Keratinocyte (primary cell): ENCODE measurements at places on chromosomes 1 and 21.
A peak's percentile ranks its signal among the peaks of the same experiment; 100 is the strongest.

DNA sequence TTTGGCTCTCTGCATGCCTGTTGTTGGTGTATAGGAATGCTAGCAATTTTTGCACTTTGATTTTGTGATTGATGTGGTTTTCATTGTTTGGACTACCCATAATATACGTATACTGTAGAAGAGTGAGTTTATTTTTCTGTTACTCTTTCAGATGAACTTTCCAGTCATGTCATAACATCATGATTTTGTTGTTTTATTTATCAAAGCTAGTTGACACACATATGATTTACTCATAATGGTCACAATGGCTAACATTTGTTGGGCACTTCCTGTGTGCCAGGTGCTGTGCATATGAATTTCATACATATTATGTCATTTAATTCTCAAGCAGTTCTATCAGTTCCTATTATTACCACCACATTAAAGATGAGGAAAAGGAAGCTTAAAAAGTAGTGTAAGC is 98.1 kb upstream of the GUCA2B start:
- no peak for DNase-seq

GRCh38 chr1:4307468-4307845 is 347.0 kb upstream of the AJAP1 start:
- DNase-seq = no peak

DNA sequence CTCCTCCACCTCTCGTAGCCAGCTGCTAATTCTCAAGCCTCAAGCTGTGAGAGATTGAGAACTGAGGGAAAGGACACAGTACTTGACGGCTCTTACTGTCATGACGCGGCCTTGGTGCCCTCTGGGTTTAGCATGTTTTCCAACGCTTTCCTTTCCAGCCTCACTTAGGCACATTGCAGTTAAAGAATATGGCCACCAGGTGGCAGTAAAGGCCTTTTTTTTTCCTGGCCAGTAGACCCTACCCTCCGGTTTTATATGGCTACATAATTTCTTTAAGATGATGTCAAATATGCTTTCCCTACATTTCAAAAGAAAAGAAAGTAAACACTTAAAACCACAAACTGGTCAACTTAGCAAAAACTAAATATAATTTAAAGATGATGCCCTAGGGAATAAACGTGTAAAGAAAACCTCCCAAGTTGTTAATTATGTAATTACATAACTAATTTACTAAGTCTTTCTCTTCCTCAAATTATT is 56.8 kb upstream of the PRDX6 start:
- peak; percentile 49 for DNase-seq

GRCh38 chr1:207807690-207808321 is 56.0 kb downstream of the CD46 start:
- DNase-seq = no peak

DNA sequence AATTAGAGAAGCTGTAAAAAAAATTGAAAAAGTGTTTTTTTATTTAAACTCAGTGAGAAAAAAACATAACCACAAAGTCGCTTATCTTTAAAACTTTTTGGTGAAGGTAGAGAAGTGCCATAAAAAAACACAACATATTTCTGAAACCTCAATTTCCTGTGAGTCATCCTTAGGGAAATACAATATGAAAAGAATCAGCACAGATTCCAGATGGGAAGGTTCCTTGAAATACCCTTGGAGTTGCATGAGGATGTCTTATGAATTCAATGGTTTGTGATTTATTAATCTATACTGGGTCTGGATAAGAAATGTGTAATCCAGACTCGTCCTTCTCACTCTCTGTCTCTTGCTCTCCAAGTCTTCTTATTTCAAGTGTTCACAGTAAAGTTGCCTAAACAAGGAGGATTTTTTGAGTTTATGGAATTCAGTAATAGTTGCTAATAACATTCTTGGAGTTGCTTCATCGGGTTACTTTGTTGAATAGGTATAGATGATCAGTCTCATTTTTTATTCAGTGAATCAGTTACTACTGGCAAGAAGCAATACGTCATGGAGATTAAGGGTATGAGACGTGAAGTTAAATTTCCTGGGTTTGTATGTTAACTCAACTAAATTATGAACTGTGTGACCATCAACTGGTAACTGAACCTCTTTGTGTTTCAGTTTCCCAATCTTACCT is 191.4 kb downstream of the KCNK2 start:
- no peak for DNase-seq

- no peak for DNase-seq
Measured at GRCh38 chr1:100443811-100444571, 91.7 kb downstream of the CDC14A start.

DNA sequence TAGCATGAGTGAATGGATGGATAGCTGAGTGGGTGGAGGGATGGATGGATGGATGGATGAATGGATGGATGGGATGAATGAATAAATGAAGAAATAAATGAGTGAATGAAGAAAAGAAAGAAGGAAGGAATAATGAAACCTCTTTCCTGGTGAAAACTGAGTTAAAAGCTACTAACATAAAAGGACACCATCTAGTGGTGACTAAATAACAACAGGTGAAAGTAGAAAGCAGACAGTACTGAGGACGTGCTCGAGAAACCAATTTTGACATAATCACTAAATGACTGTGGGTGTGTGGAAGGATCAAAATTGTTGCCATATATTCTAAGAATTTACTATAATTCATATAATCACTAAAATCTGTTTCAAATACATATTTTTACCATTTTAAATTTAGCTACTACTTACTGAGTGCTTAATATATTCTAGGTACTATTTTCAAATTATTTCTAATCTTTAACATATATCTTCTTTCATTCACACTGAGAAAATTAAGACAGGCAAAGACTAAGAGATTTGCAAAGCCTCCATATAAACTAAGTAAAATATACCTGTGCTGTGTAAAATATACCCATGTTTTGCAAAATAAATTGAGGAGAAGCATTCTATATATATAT is 522.9 kb downstream of the LRRIQ3 start:
- DNase-seq = no peak

DNA sequence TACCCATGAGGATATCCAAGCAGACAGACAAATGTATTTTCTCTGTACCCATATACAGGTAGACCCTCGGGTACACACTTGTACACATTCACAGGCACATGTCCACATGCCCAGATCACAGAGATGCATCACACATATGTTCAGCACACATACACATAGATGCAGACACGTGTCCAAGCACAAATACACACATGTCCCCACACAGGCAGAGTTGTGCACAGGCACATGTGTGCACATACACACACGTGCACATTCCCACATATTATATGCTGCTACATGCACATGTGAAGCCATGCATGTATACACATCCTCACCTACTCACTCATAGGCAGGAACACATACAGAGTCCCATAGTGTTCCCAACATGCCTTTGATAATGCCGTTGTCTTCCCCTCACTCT is 219.5 kb downstream of the GRIK3 start:
- no peak for DNase-seq

GRCh38 chr1:40563266-40563665 is 31.8 kb downstream of the ZNF684 start:
- no peak for DNase-seq

- DNase-seq = no peak
Measured at GRCh38 chr1:230366504-230366915, 59.6 kb downstream of the PGBD5 start.

GRCh38 chr1:28450561-28450960 is 55.3 kb upstream of the RCC1 start:
- DNase-seq = no peak

GRCh38 chr1:248277876-248278275 is at the start of gene OR2T33:
TSS of gene OR2T33 (minus strand) at chr1:248277976. CDS start at chr1:248273814, 4,162 bp downstream.
- no peak for DNase-seq

- peak; percentile 92 for DNase-seq
Measured at GRCh38 chr1:152954436-152954835, 7.4 kb downstream of the SPRR5 start.

- no peak for DNase-seq
Measured at GRCh38 chr1:6801966-6802365, 16.7 kb downstream of the CAMTA1 start.

DNA sequence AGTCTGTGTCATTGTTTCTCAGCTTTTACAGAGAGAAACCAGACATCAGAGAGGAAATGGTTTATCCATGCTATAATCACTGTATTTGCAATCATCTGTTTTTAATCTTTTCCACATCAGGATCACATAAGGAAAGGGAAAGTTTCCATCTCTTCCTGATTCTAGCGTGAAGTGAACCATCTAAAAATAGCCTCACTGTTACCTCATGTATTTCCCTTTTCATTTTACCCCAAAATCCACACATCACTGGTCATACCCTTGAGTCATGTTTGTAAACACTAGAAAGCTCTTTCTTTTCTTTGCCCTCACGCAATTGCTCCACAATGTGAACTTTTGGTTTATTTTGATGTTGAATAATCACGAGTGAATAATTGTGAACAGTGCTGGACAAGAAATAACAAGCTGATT is 146.0 kb downstream of the PLA2G4A start:
- no peak for DNase-seq

GRCh38 chr1:23562137-23562876 is 3.0 kb upstream of the ID3 start:
- no peak for DNase-seq

DNA sequence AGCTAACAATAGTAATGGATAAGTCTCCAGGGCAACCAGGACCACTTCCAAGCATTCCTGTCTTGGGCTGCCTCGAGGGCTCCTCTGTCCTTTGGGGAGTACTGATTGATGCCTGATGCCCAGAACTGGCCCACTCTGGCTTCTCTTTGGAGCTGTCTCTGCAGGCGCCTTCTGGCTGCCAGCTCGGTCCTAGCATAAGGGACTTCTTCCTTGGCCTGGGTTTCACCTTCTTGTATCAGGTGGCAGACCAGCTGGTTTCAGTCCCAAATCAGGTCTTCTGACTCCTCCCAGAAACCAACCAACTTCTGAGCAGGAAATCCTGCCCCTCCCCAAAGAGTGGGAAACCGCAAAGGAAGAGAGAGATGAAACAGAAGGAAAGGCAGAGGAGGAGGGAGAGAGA is 10.6 kb downstream of the G0S2 start:
- no peak for DNase-seq

- no peak for DNase-seq
Measured at GRCh38 chr1:19564366-19564765, 79.0 kb upstream of the CAPZB start.

GRCh38 chr1:226887006-226887405 is 16.6 kb downstream of the PSEN2 start:
- DNase-seq = no peak

GRCh38 chr1:16334655-16335340 is 17.5 kb downstream of the FBXO42 start:
- DNase-seq = no peak

DNA sequence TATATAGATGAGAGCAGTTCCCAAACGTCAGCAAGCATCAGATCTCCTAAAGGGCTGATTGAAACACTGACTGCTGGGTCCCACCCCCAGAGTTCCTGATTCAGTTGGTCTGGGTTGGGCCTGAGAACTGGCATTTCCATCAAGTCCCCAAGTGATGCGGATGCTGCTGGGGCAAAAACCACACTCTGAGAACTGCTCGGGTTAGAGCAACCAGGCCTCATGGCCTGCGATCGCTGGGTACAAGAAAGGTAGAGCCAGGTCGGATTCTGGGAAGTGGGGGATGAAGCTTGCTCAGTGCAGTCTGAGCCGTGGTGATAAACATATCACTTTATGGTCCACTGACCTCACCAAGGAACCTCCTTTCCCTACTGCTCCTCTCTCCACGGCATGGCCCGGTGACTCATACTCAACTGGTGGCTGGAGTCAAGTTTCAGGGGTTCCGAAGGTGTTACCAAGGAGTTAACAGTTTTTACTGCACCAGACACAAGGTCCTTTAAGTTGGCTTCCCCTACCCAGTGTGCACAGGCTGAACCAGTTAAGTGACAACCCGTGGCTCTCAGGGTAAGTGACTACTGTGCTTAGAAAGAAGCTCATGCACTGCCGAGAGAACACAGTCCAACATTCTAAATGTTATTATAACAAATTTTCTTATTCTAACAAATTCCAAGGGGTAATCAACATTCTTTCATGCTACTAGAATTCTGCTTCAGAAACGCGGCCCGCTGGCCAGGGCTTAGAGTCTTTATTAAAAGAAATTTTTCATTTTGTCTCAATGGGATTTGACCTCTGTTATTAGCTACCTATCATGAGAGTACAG is 153.5 kb downstream of the TGFBR3 start:
- no peak for DNase-seq

- DNase-seq = no peak
Measured at GRCh38 chr1:101194746-101195145, 42.1 kb upstream of the S1PR1 start.

- DNase-seq = no peak
Measured at GRCh38 chr1:91803123-91803522, 82.8 kb downstream of the TGFBR3 start.

DNA sequence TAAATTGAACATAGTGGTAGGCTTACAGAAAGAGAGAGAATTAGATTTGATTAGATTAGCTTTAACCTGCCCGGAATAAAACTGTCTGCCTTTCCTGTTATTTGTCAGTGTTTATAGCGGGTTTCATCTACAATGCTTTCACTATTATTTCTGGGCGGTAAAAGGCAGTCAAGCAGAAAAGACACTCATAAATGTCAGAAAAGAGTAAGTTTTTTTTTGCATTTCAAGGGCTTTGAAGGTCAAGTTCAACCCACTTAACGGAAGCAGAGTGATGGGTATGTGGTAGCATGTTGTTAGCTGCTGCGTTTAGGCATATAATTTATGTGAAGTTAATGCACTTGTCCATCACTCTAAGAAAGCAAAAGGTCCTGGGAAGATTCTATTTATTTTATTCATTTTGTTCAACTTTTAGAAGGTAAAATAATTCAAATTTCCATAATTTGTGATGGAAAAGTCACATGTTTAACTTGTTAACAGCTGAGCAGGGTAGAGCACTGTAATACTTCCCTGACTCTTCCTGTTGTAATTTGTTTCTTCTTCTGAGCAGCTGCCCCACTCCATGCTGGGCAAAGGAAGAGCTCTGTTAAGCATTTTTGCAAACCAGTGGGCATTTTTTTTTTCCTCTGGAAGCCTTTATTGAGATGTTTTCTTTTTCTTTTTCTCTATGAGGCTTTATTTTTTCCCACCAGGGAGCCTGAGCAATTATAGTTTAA is 220.1 kb downstream of the ST6GALNAC3 start:
- no peak for DNase-seq

GRCh38 chr1:83882906-83883305 is 116.0 kb downstream of the TTLL7 start:
- no peak for DNase-seq

- DNase-seq = peak; percentile 85
Measured at GRCh38 chr1:31723828-31724359, 20.1 kb upstream of the COL16A1 start.

GRCh38 chr21:45126983-45127382 is 52.6 kb downstream of the ADARB1 start:
- no peak for DNase-seq

GRCh38 chr1:156970017-156970416 is 49.6 kb downstream of the LRRC71 start:
- no peak for DNase-seq

DNA sequence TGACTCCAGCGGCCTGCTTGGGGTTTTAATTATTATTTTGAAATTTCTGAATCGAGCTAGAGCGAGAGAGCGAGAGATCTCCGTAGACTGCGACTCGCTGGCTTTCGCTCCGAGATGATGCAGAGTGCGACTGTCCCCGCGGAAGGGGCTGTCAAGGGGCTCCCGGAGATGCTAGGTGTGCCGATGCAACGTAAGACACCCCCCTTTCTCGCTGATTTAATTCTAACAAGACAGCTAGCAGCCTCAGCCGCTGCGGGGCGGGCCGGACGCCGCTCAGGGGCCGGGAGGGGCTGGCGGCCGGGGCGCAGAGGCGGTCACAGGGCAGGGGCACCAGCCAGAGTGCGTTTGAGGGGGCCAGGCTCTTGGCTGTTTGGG is 339 bp downstream of the LHX4 start:
- no peak for DNase-seq
